Calu3 (cell line): ENCODE measurements at places on chromosomes 13 and 19. TPM values are rescaled to one million over a fixed set of nuclear protein-coding genes. Genes with fewer than 3 reads are reported as not detected.

The TRMT1 gene
- total RNA-seq = 36.5 and 40.2 TPM in 2 replicates

DNA sequence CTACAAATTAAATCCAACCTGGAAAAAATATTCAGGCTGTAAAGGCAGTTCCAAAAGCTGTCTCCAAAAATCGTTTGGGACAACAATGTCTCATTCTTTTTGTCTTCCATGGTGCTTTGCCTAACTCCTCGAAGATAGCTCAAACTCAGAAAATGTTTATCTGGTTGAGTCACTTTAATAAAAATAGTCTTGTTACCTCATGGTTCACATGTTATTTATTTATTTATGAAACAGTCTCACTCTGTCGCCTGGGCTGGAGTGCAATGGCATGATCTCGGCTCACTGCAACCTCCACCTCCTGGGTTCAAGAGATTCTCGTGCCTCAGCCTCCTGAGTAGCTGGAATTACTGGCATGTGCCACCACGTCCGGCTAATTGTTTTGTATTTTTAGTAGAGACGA, 4.9 kb upstream of the BRD4 start:
- DNase-seq = no peak

GRCh38 chr13:39760521-39760920, 105.1 kb downstream of the COG6 start:
- no peak for DNase-seq

DNA sequence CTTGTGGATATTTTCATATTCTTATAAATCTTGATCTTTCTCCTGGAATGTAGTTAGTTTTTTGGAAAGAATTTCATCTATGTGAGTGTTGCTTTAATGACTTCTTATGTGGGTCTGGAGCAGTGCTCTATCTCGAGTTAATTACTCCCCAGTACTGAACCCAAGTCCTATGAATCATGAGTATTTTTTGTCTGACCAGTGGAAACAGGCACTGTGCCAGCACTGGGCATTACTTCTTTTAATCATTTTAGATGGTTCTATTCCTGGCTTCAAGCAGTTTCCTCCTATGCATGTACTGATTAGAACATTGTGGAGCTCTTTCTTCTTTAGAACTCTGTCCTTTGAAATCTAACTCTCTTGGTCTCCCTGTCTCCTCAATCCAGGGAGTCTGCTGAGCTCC, 466.3 kb downstream of the PCDH17 start:
- DNase-seq = no peak

- DNase-seq = no peak
These were observed 42.9 kb upstream of the RAP2A start for GRCh38 chr13:97390941-97391600.

DNA sequence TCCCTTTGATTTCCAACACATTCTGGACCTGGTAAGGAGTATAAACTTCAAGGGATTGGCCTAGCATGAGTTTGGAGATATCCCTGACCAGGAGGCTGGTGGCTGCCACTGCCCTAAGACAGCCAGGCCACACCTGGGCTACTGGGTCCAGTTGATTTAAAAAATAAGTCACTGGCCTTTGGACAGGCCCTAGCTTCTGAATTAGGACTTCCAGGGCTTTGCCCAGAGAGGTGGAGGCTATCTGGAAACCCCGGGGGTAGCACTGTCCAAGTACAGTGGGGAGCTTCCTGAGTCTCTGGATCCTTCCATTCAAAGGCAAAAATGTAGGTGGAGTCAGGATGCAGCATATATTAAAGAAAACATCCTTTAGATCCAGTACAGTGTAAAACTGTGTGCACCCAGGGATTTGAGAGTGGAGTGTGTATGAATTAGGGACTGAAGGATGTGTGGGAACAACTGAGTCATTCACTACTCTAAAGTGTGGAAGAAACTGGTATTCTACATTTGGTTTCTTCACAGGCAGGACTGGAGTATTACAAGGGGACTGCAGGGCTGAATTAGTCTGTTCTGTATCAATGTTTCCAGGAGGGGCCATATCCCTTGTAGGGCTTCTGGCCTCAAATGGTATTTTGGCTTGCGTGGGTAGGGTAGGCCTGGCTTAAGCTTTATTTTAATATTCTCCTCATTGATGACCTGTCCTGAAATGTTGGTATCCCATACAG, 14.8 kb upstream of the FCGBP start:
- DNase-seq = no peak
